NCI-H526 (cell line): ENCODE measurements at places on chromosomes 6 and 20.

- DNase-seq, result no peak
Measured at GRCh38 chr6:18507561-18507960, 120.4 kb downstream of the RNF144B start.

DNA sequence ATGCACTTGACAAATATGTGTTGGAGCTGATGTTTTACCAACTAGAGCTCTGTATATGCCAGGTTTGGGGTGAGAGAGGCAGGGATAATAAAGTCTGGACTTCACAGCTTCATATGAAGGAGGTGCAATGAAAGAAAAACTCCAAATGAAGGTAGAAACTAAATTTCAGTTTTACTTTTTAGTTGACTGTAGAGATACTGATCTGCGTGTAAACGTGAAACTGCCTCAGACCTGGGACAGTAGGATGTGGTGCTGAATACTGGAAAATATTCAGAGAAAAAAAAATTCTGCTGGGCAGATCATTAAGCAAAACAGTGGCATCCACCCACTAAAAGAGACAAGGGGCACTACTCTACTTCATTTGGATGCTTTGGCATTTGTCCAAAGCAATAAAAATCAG is 94.5 kb downstream of the BACH2 start:
- DNase-seq, result peak; percentile 7

DNA sequence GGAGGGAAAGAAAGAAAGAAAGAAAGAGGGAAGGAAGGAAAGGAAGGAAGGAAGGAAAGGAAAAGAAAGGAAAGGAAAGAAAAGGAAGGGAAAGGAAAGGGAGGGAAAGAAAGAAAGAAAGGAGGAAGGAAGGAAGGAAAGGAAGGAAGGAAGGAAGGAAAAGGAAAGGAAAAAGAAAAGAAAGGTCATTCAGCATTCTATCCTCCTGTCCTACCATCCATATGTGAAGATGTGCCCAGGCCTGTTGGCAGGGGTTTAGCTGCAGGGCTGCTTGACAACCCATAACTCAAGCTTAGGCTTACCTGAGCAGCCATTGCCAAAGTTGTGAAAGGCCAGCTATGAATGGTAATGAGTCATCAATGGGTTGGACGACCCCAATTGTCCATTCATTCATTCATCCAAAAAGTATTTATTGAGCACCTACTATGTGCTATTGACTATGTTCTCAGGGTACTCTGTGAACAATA is 49.9 kb upstream of the OCSTAMP start:
- DNase-seq, result no peak

DNA sequence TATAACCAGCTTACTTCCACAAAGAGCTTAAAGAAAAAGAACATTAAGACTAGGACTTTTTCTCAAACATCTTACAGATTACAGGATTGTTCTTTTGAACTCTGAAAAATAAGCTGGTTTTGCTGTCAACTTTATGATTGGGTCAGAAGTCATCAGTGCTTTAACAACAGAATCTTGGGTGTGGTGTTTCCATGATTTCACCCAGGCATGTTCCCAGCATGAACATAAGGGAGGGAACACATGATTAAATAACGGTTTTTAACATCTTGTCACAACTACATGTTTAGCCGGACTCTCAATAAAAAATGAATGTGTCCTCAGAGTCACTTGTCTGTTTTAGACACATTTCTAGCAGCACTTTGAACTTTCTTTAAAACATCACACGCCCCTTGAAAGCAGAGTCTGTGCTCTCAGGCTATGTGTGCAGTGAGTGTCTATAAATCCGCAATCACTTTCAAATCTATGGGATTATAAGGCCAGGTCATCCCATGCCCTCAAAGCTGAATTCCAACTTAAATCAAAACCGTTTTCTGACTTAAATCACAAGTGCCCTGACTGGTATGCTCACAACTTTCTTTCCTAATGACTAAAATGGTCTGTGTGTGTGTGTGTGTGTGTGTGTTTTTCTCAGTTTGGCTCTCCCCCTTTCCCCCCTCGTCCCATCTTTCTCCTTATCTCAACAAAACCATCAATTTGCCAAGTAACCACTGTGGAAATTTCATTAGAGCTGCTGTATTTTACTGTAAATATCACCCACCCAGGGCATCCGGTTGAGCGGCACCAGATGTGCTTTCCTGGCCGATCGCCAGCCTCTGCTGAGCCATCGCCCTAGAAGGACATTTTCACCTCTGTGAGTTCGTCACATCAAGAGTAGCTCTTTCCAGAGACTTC is 216.8 kb upstream of the DTNBP1 start:
- no peak for DNase-seq

- DNase-seq, result no peak
Measured at GRCh38 chr6:105649192-105649591, 246.3 kb upstream of the PREP start.

- no peak for DNase-seq
Measured at GRCh38 chr6:31768363-31769257, 6.2 kb downstream of the SAPCD1 start.

DNA sequence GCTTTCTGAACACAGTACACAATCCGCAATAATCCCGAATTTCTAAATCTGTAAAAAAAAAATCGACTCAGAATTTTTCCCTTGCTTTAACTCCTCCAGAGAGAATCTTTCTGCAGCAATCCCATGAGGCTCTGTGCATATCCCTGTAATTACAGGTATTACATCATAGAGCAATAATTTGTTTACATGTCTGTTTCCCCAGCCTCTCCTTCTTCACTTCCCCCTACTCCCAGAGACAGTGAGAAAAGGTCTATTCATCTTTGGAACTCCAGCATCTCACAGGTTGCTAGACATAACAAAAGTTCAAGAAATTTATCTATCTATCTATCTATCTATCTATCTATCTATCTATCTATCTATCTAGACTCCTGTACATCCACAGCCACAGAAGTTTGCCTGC is 26.0 kb downstream of the KLHL31 start:
- DNase-seq, result no peak

- no peak for DNase-seq
Measured at GRCh38 chr6:144162977-144163376, 12.7 kb downstream of the STX11 start.

- peak; percentile 27 for DNase-seq
Measured at GRCh38 chr6:16153211-16153820, 24.4 kb downstream of the MYLIP start.

DNA sequence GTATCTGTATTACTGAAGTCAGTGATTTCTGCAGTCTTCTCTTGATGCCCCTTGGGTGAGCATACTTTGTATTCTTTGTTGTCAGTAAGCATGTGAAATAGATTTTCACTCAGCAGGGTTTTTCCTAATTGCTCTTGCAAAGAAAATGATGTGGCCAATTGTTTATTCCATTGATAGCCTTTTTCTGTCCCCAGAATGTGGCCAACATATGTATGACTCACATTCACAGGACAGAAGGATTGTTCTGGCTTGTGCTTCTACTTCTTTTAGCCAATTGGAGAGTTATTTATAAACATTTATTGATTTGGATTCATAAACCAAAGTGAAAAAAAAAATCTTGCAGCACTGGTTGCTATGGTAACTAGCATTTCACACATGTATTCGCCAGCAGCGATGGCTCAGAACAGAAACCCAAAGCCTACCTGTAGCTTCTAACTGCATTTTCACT is 54.4 kb upstream of the RBM24 start:
- no peak for DNase-seq
